ENCODE measurements at places on chromosomes 1 and 21.

DNA sequence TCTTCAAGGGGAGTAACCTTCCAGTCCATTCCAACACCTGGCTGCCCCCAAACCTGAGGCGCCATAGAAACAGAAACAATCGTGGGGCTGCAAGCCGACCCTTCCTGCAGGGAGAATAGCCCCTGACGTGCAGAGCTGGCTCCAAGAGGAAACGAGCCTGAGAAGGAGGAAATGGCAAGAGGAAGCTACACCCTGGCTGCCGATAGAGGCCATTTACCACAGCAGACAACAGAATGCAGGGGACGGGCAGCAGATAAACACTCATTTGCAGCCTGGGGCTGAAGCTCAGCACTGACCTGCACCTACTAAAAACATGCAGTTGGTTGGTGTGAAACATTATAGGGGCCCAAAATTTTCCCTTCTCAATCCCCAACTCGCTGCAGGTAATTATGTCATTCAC, 8.7 kb upstream of the TDRD10 start:
- no peak for DNase-seq

GRCh38 chr1:21816602-21817302, 4.7 kb downstream of the LDLRAD2 start:
- DNase-seq, result no peak

GRCh38 chr1:167249702-167250101, 29.0 kb downstream of the POU2F1 start:
- DNase-seq, result no peak

- DNase-seq, result no peak
These were observed 92.5 kb downstream of the ITSN1 start for GRCh38 chr21:33734818-33735217.

GRCh38 chr1:235513495-235514366, 9.5 kb upstream of the B3GALNT2 start:
- peak; percentile 35 for DNase-seq

- DNase-seq, result peak; percentile 35
These were observed 69.8 kb upstream of the DIRAS3 start for GRCh38 chr1:68120136-68120791.

DNA sequence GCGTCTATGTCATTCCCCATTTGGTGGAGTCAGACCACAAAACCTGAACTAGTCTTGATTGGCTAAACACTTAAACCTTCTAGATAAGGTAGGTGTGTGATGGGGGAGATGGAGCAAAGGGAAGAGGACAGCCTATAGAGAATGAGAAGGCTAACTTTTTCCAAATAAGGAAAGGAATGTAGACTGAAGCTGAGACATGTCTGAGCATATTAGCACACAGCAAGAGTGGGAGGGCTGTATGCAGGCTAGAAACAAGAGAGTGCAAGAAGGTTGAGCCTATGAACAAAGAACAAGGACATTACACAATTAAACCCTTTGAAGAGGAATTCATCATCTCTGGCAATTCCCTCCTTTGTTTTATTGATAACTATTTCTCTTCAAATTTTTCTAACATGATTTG, 89.2 kb upstream of the OLFM3 start:
- no peak for DNase-seq

DNA sequence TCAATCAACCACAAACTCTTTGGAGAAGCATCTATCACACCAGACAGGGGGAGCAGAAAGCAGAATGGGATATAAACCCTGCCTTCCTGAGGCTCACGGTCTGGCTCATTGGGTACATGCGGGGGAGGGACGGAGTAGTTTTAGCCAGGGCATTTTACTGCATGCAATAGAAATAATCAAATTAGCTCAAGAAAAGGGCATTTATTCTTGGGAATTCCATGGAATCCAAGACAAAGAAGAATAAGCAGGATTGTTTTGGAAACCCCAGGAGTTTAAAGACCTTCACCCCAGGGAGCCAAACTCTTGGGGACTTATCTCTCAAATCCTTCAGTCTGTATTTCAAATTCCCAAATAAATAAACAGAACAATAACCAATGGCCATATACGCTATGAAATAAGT, 5.2 kb upstream of the KAZN start:
- no peak for DNase-seq

GRCh38 chr1:93705892-93706500, 24.4 kb upstream of the BCAR3 start:
- no peak for DNase-seq

GRCh38 chr1:116415699-116416533, 42.9 kb downstream of the ATP1A1 start:
- no peak for DNase-seq

- no peak for DNase-seq
These were observed 59.9 kb upstream of the QSOX1 start for GRCh38 chr1:180094705-180095295.

DNA sequence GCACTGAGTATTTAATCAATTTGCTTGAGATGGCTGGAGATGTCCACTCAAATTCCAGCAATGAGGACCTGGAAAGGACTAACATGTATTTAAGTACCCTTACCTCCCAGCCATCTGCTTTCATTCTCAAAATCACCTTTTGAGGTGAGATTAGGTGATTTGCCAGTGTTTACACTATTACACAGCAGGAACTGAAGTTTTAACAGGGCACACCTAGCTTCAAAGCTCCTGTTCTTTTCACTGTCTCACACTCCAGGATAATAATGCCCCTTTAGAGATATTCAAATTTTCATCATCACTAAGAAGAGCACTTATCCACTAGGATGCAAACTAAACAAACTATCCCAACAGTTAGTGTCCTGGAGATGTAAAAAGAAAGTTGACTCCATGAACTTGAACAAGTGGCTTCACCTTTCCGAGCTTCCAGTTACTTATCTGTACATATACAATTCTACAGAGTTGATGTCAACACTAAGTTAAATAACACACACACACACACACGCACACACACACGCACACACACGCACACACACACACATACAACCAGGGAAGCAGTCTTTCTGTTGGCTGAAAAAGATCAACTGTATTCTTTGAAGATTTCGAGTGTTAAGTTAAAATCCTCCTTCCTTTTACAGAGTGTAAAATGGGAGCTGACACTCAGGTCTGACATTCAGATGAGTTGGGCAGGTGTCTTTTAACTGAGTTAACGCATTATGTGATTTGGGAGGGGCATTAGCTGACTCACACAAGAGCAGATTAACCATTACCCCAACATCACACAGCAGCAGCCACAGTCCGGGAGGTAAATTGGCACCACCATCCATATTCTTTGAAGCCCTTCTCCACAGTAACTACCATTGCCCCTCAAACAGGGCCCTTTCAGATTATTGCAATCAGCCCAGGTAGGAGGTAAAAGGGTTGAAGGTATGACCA, 15.5 kb upstream of the JAK1 start:
- DNase-seq, result no peak

DNA sequence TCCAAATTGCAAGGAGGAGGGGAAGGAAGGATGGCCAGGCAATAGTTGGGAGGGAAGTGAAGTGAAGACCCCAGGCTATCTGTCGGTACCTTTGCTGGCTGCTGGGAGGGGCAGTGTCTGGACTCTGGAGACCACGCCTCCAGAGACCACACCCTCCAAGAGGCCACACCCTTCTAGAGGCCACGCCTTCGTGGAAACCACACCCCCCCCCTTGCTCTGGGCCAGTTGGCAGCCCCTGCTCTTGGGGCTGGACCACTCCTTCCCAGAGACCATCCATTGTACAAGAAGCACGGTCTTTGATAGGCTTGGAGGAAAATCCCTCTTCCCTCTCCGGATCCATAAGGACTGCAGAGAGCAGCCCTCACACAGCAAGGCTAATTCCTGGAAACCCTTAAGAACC, 73.1 kb downstream of the RYR2 start:
- no peak for DNase-seq

DNA sequence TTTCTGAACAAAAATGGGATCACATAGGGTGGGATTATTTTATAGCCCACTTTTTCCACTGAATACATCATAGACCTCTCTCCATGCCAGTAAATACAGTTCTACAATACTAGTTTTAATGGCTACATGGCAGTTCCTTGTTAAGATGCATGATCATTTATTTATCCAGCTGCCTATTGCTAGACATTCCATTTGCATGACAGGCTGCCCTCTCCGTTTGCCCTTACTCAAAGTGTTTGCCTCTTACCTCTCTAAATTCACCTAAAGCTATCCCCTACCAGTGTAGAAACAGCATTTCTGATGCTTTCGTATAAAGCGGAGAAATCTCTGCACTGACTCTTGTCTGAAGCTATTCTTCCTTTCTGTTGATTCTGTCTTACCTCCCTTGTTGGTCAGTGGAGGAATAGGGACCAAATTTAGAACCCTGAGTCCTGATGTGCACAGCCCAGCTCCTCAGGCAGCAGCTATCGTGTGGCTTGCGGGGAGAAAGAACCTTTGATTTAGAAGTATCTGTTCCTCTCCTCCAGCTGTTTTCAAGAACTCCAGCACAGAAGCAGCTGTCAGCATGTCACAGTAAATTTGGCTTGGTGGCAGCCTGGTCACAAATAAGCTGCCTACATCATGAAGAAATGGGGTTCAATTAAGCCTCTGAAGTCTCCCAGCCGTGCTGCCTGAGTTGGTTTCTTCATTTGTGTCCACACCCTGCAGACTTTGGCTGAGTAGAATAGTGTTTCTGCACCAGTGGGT, 337.3 kb downstream of the PRDM2 start:
- DNase-seq, result no peak

GRCh38 chr1:33332357-33332789, 11.5 kb upstream of the A3GALT2 start:
- DNase-seq, result no peak

- no peak for DNase-seq
These were observed 13.5 kb downstream of the TFF2 start for GRCh38 chr21:42337276-42337675.

DNA sequence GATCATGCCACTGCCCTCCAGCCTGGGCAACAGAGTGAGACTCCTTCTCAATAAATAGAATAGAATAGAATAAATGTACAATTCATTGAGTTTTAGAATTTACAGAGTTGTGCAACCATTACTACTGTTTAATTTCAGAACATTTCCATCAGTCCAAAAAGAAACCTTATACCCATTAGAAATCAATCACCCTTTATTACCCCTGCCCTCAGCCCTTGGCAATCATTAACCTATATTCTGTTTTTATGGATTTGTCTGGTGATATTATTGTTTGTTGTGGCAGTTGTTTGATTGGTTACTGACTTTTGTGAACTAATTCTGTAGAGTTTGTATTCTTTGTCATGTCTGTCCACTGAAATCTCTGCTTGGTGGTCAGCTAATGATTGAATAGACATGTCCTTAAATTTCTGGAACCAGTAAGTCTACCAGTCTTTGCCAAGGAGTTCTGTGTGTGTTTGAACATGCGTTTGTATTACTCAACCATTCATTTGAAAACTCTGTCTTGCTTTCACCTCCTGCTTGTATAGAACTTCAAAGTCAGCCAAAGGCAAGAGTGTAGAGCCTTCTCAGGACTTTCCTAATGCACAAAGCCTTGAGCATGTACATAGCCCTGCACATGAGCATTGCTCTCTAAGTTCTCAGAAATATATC, 208.8 kb downstream of the GPR52 start:
- no peak for DNase-seq

- peak; percentile 30 for DNase-seq
These were observed 107.9 kb downstream of the FGGY start for GRCh38 chr1:59404796-59405195.

GRCh38 chr1:205933671-205934618, 9.3 kb downstream of the SLC26A9 start:
- no peak for DNase-seq

DNA sequence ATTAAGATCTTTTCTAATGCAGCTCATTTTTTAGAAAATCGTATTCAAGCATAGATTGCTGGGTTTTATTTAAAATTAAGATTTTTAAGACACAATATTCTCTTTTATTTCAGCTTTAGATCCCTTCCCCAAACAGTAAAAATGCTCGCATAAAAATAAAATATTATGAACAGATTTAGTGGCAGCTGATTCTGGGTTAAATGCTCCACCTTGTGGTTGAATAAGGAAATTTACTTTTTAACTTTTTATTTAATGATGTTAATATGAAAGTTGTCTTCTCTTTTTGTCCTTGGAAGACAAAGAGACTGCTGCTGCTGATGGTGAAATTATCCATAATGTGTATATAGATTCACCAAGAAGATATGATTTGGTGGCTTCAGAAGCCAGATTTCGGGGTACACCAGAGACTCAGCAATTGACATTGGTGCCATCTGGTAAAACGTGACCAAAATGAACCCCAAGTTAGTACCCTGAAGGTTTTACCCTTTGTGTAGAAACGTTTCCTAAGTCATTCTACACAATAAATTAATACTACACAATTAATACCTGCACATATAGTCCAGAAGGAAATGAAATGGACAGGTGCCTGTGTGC, 128.0 kb downstream of the ADAMTS1 start:
- peak; percentile 48 for DNase-seq

DNA sequence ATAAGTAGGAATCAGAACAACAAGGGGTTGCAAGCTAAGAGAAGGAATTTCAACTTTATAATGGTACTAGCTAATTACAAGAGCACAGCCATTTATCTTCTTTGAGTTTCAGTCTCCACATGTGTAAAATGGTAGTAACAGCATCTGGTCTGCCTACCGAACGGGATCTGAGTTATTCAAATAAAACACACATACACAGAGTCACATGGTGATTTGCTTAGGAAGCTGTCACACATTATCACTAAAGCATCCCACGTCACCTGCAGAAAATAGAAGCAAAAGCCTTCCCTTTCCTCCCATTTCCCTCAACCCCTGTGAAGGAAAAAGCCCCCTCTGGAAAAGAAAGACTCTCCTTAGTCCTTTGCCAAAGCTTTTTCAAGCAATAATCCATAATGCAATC, 389.7 kb downstream of the OMA1 start:
- DNase-seq, result no peak

GRCh38 chr1:5637171-5637570, 355.1 kb downstream of the NPHP4 start:
- DNase-seq, result no peak

- no peak for DNase-seq
These were observed 10.3 kb downstream of the B3GALT2 start for GRCh38 chr1:193176113-193176512.
